ENCODE measurements at places on chromosomes 3 and 15.

DNA sequence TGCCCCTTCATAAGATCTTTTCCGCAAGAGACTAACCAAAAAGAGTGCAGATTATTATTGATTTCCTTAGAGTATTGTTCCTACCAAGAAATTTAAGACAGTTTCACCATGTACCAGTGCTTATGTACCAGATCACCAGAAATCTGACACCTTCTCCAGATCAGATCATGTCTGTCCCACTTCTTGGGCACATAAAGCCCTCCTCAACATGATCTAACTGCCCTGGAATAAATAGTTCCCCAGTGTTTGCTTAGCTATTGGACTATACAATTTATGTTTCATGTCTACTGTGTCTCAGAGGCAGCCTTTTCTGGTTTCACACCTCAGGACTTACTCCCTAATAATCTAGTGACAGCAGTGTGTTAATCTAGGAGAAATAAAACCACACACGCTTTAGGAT, 46.8 kb downstream of the NME9 start:
- DNase-seq: no peak

- DNase-seq: no peak
Measured at GRCh38 chr15:66773129-66773873, 71.3 kb downstream of the SMAD6 start.

- DNase-seq: no peak
Measured at GRCh38 chr3:49807431-49808114, 4.5 kb downstream of the INKA1 start.

DNA sequence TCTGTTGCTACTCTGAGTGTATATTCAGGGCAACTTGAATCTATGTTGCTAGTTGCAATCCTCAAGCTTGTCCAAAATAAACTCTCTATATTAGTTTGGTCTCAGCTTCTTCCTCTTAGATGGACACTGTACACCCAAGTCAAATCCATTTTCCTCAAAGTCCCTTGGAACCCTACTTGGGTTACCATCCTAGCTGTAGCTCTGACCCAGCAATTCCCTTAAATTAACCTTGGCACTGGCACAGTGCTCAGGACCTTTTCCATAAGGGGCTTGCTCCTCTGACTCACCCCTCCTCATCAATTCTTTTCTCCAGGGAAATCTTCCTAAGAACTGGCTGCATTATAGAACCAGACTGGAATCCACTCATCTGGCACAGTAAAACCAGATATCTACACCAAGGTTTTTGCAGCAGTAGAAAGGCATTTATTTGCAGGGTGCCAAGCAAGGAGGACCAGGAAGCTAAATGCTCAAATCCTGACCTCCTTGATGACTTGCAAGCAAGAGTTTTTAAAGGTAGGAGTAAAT, 44.9 kb upstream of the B3GALNT1 start:
- no peak for DNase-seq

DNA sequence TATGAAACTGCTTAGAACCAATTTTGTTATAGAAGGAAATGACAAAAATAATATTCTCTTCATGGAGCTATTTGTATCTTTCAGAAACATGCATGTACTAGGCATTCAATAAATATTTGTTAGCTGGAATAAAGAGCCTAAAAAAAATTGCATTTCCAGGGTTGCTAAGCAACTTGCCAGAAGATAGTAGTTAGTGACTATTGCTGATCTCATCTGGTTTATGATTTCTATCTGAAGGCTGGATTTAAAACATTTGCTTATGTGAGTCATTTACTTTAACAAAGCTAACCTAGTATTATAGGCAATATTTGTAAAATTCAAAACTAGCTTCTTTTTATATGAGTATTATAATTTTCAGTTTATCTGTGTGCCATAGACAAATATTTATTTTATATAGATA, 78.3 kb downstream of the NAALADL2 start:
- DNase-seq: no peak

DNA sequence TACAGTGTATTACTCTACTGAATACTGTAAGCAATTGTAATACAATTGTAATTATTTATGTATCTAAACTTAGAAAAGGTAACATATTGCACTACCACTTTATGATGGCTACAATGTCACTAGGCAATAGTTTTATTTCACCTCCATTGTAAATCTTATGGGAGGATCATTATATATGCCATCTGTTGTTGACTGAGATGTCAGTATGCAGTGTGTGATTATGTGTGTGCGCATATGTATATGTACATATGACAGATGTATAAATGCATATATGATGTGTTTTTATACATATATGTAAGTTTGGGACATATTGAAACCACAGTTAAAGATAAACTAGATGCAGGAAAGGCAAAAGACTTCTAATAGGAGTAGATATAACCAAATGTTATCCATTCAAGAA, 8.5 kb downstream of the IGSF10 start:
- DNase-seq: no peak

DNA sequence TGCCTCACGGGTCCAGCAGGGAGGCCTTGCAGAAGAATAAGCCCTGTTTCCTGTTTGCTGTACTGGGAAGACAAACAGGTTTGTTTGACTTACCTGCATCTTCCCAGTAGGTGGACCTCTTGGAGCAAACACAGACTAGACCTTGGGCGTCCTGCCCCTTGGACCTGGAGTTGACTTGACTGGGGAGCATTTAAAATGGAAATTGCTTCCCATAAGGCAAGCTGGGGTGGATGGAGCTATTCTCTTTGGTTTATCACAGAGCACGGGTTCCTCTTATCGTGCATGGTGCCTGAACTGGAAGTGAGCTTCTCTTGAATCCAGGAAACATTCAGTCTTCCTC, 151.4 kb downstream of the RPLP1 start:
- no peak for DNase-seq

GRCh38 chr3:119964294-119964693, 130.0 kb downstream of the GSK3B start:
- no peak for DNase-seq

- DNase-seq: peak; percentile 59
Measured at GRCh38 chr15:90201130-90201943, at the start of gene SEMA4B. Gene SEMA4B, plus strand, starts transcription at chr15:90201330. Its CDS starts 249 bp downstream, at chr15:90201579.

DNA sequence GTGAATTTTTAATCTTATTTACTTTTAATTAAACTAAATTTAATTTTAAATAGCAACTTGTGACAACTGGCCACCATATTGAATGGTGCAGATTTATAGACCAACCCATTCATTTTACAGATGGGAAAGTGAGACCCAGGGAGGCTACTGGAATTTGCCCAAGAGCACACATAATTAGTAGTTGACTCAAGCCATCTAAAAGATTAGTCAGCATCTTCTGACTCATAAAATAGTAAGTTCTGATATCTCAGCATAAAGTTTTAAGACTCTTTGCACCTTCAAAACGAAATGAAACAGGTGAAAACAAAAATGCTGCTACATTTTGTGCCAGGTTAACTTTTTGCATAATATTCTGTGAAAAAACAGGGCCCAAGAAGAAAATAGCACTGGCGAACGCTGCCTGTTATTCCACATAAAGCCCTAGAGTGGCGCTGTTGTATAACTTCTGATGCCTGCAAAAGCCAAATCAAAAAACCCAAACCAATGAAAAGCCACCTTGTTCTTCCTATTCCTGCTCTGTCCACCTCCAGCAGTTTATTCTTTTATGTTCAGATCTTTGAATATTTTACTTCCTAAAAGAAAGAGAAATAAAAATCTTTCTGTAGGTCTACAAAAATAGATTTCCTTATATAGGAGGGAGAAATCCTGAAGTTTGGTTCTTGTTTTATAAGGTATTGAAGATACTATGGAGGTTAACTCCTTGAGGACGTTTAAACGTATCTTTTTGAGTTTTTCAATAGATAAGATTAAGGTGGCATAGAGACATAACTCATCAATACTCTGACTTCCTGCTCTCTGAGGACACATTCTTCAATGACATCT, 62.8 kb downstream of the OTOL1 start:
- no peak for DNase-seq

- DNase-seq: no peak
Measured at GRCh38 chr15:67296188-67296587, 41.6 kb downstream of the IQCH start.

GRCh38 chr3:31762097-31762764, 218.8 kb downstream of the OSBPL10 start:
- DNase-seq: no peak

GRCh38 chr15:39631357-39631756, 50.5 kb downstream of the THBS1 start:
- DNase-seq: no peak

GRCh38 chr15:85750319-85751290, 44.1 kb downstream of the KLHL25 start:
- DNase-seq: no peak

GRCh38 chr3:108907194-108907593, 46.5 kb downstream of the GUCA1C start:
- DNase-seq: no peak

GRCh38 chr15:95973566-95974256, 356.8 kb upstream of the NR2F2 start:
- no peak for DNase-seq

DNA sequence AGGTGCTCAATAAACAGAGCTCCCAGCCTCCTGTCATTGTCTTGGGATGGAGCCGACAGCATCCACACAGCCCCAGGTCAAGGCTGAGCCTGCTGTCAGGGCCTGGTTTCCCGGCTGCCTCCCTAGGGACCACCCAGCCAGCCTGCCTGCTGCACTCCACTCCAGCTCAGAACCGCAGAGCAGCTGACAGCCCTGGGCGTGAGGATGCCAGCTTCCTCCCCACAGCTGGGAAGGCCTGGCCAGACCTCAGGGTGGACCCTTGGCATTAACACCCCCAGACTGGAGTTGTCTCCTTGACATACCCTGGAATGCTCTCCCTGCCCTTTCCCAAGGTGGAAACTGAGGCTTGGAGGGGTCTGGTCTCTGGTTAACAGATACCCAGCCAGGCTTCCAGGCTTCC, 112.0 kb downstream of the WNT7A start:
- no peak for DNase-seq

GRCh38 chr3:149215515-149215914, 6.1 kb downstream of the CP start:
- DNase-seq: no peak

DNA sequence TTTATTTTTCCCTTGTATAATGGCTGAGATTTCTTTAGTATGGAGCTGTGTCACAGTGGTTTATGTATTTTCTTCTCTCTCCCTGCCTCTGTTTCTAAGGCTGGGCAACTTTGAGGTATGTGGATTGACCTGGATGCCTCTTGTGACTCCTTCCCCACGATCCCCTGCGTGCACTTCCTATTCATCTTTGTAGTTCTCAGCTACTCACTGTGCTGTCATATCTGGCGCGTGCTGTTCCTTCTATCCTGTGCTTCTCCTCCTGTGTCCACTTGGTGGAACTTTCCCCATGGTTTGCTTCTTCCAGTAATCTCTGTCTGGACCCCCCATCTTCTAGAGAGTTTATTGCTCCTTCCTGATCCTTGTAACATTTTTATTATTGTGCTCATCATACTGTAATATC, 97.3 kb downstream of the AKAP13 start:
- DNase-seq: no peak

DNA sequence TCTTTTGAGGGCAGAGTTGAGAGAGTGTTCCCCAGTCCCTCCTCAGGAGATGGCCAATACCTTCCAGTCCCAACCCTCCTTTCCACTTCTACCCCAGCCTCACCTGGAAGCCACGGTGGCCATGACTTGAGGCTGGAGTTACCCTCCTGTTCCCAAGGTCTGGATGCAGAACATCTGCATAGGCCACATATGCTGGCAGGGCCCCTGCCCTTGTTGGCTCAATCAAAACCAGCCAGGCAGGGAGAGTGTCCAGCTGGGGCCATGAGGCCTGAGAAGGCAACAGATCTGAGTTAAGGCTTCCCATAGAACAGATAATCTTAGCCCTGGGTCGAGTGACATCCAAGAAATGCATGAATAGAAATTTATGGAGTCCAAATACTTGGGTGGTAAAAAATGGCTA, 23.6 kb upstream of the VIPR1 start:
- DNase-seq: no peak

- no peak for DNase-seq
Measured at GRCh38 chr3:197445896-197446699, 109.7 kb downstream of the BDH1 start.

DNA sequence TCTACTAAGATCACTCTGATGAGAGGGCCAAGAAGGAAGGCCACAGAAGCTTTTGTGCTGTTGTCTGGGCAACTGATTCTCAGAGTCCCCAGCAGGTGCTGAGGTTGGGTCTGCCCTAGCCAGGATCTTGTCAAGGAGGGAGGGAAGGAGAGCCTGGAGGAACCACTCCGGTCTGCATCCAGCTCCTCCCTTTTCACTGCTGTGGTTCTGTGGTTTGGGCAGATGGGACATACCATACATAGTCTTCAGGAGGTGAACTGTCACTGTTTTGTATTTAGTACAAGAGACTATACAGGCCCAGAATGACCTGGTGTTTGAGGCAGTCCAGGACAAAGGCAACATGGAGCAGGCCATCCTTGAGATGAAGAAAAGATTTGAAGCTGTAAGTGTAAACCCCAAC, 21.9 kb downstream of the C3orf62 start:
- no peak for DNase-seq

DNA sequence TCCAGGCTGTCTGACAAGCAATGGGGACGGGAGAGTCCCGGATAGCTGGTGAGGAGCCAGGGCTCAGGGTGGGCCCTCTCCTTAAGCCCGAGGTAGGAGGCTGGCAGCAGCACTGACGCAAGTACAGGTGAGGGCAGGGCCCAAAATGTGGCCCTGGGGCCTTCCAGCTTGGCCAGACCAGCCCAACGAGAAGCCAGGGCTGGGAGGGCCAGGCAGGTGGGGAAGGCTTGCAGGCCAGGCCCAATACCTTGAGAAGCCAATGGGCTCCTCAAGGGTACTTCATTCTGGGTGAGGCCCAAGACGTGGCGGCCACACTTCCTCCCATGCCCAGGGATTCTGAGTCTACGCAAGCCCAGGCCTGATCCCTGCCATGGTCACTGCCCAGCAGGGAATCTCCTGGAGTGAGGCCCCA, 37.2 kb downstream of the AMOTL2 start:
- DNase-seq: no peak

DNA sequence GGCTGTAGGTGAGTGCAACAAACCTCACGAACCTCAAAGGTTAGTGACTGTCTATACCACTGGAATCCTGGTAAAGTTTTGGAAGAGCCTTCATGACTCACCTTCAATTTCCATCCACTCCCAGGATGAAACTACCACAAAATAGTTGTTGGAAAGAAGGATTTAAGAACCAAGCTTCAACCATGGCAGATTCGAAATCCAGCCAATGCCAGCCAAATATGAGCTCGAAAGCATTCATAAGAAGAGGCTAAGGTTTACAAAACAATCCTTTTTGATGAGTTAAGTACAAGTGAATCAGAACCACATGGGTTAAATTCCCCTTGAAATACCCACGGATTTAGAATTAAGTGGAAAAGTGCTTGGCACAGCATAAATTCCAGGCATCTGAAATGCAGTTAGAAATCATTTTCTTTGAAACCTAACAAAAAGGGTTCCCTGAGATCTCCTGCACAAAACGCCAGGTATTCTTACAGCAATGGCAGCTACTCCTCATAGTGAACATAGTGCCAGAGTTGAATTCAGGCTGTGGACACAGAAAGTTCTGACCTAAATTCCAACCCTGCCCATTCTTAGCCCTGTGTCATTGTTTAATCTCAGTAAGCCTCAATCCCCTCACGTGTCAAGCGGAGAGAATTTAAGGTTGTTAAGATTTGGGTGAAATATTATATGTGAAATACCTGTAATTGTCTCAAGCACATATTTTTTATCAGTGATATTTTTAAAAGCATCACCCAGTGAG, 89.2 kb downstream of the FBN1 start:
- no peak for DNase-seq

Measured in effector memory CD4-positive, alpha-beta T cell (primary cell).